GM10248 (cell line): ENCODE measurements at places on chromosomes 6 and 20.
A peak's percentile ranks its signal among the peaks of the same experiment; 100 is the strongest.

DNA sequence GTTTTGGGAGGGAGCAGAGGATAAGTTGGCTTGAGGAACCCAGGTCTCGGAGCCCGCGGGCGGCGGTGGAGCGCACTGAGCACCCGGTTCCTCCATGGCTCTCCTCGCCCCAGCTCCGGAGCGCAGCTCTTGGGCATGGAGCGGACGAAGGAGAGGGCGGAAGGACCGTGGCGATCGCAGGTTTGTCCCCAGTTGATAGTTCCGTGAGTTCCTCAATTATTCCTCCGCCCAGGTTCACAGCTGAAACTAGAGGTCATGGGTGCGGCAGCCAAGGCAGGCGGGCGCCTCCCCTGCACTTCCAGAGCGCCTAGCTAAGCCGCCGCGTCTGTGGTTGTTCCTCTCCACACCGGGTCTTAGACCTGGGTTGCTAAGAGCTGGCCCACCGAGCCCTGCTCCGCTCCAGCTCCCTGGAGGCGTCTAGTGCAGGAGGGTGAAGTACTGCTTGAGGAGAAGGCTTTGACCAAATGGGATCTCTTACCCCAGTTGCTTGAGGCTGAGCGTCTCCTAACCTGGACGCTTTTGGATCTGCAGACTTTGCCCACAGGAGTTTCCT is at the start of gene HTR1B:
HTR1B (minus strand) TSS at position 184 of the 553 bp plus-strand sequence; CDS start at position 96, 88 bp downstream.
- peak; percentile 14 for DNase-seq

GRCh38 chr20:43398676-43399324 is 58.9 kb upstream of the SRSF6 start:
- DNase-seq = no peak

- peak; percentile 8 for DNase-seq
Observed at GRCh38 chr6:131136021-131136786, 937 bp downstream of the AKAP7 start.

DNA sequence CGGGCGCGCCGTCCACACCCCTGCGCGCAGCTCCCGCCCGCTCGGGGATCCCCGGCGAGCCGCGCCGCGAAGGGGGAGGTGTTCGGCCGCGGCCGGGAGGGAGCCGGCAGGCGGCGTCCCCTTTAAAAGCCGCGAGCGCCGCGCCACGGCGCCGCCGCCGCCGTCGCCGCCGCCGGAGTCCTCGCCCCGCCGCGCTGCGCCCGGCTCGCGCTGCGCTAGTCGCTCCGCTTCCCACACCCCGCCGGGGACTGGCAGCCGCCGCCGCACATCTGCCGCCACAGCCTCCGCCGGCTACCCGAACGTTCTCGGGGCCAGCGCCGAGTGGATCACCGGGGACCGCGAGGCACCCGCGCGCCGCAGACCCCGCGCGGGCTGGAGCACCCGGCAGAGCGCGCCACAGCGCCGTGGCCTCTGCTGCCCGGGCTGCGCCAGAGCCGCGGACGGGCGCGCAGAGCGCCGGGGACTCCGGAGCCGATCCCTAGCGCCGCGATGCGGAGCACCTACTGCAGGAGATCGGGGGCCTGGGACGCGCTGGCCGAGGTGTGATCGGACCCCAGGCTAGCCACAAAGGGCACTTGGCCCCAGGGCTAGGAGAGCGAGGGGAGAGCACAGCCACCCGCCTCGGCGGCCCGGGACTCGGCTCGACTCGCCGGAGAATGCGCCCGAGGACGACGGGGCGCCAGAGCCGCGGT is at the start of gene BMP2:
BMP2 (plus strand) TSS at position 151 of the 692 bp plus-strand sequence. CDS start 2,441 bp downstream, outside the sequence.
- DNase-seq = peak; percentile 60

DNA sequence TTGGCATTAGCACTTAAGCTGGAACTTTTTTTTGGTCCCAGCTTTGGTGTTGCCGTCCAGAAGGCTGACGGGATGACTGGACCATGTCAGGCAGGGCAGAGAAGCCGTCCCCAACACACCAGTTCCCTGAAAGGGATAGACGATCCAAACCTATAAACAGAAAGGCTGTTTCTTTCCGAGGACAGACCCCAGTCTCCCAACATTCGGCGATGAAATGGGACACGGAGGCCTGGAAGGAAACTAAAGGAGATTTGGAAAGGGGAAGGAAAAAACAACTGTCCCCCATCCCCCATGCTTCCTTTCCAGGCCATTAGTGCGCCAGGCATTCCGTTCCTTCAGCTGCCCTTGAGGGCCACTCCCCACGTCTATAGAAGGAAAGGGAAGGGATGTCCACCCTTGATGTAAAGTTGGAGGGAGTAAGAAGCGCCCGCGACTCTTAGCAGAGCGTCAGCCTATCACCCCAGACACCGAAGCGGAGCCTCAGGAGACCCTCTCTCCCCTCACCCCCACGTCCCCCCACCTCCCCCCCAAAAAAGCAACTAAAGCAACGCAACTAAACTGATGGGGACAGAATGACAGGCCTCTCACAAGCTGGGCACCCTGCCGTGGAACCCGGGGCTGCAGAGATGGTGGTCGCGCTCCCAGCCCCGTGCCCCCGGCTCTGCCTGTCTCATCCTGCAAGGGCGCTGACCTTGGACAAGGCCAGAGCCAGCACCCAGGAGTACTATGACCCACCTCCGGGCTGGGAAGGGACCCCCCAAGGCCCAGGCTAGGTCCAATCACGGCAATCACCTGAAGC is 638 bp downstream of the BLCAP start:
- no peak for DNase-seq

- no peak for DNase-seq
Observed at GRCh38 chr20:43723186-43723585, 3.6 kb downstream of the GTSF1L start.

DNA sequence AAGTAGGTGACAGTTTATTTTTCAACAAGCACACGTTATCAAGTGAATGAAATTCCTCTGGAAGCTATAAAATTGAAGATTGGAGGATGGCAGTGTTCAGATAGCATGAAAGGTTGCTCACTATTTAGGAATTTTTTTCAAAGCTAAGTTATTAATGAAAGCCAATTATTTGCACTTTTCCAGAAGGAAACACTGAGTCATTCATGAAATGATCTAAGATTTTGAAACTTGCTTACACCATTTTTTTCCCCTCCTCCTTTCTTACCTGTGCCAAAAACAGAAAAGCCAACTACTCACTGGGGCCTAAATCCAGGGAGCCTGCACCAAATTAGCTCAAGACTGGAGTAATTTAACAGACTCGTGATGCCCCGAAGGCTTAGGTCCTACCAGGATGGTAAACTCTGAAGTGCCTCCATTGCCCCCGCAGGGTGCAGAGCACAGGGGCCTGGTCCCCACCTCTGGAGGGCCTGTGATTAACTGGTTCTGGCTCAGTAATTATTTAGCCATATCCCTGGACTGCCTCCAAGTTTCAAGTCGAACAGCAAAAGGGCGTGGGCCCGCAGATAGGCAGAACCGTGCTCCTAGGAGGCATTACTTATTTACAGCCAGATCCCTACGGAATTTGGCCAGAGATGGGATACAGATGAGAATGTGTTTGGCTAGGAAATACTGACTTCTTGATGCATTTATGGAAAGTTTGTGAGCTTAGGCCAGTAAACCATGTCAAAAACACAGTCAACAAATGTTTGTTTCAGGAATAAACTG is 28.0 kb upstream of the ZNF217 start:
- no peak for DNase-seq

DNA sequence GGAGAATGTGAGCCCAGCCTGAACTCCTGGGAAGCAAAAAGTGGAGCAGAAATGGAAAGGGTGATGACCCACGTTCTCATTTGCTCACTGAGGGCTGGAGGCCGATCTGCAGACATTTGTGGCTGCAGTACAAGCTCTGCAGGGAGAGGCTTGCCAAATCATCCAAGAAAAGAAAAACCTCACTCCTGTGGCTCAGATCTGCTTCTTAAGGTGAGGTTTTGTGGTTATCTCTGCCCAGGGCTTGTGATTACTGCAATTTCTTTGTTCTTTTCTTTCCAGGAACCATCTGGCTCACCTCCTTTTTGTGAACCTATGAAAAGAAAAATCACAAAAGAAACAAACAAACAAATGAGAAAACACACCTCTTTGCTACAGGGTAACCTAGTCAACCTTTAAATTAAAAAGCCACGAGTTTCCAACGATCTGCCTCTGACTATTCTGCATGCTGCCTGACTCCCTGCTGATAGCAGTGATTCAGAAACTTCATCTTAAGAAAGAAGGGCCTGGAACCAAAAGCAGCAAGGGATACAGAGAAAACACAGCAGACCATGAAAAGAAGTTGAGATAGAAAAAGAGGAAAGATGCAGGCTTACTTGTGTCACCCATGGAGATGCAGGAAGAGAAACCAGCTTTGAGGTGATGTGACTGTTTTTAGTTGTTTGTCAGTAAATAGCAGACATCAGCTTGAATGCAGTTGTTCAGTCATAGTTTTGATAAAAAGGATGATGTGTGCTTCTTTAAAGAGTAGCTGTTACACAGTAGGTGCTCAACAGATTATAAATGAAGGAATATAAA is 165.1 kb downstream of the LMBRD1 start:
- DNase-seq = no peak

- DNase-seq = no peak
Observed at GRCh38 chr20:35395728-35396127, 16.0 kb downstream of the UQCC1 start.

- no peak for DNase-seq
Observed at GRCh38 chr6:15062516-15063252, 183.2 kb upstream of the JARID2 start.

DNA sequence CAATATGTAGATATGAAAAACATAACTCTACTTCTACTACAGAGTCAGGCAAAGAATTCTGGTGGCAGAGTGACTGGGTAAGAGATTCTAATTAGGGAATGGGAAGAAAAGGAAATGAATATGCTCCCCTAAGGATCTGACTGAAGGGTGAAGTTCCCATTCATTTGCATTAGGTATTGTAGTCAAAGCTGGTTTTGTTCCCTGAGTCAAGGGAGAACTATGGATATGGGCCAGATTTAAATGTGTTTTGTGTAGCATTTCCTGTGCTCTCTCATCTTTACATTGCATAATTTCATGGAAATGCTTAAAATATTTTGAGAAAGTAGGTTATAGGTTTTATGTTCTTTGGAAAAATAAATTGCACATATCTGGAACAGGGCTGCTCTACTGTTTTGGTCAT is 299.7 kb downstream of the BTBD3 start:
- DNase-seq = no peak

DNA sequence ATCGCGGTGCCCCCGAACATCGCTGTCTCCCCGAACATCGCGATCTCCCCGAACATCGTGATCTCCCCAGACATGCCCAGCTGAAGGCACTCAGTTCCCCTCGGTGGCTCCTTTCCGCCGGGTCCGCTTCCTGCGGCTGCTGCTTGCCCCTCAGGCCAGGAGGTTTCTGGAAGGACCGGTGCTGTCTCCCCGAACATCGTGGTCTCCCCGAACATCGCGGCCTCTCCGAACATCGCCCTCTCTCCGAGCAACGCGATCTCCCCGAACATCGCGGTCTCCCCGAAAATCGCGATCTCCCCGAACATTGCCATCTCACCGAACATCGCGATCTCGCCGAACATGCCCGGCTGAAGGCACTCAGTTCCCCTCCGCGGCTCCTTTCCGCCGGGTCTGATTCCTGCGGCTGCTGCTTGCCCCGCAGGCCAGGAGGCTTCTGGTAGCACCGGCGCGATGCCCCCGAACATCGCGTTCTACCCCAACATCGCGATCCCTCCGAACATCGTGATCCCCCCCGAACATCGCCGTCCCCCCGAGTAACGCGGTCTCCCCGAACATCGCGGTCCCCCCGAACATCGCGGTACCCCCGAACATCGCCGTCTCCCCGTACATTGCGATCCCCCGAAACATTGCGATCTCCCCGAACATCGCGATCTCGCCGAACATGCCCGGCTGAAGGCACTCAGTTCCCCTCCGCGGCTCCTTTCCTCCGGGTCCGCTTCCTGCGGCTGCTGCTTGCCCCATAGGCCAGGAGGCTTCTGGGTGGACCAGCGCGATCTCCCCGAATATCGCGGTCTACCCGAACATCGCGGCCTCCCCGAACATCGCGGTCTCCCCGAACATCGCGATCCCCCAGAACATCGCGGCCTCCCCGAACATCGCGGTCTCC is 808 bp downstream of the ULBP1 start:
- DNase-seq = no peak

DNA sequence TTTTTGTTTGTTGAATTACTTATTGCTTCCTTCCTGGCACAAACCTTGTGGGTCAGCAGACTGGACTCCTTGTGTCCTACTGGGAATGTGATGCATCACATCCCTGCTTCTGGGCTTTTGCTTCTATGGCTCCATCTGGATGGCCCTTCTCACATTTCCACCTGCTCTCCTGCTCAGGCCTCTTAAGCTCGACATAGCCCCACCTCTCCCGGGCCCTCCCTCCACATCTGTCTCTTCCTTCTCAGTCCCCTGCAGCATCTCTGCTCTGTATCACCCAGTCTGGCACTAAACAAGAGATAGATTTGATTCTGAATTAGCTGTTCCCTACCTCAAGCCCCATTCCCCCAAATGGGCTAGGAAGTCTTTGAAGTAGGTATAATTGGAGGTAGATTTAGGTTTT is 356.8 kb downstream of the DHX35 start:
- no peak for DNase-seq

GRCh38 chr6:6546318-6547109 is 42.0 kb upstream of the LY86 start:
- peak; percentile 57 for DNase-seq

DNA sequence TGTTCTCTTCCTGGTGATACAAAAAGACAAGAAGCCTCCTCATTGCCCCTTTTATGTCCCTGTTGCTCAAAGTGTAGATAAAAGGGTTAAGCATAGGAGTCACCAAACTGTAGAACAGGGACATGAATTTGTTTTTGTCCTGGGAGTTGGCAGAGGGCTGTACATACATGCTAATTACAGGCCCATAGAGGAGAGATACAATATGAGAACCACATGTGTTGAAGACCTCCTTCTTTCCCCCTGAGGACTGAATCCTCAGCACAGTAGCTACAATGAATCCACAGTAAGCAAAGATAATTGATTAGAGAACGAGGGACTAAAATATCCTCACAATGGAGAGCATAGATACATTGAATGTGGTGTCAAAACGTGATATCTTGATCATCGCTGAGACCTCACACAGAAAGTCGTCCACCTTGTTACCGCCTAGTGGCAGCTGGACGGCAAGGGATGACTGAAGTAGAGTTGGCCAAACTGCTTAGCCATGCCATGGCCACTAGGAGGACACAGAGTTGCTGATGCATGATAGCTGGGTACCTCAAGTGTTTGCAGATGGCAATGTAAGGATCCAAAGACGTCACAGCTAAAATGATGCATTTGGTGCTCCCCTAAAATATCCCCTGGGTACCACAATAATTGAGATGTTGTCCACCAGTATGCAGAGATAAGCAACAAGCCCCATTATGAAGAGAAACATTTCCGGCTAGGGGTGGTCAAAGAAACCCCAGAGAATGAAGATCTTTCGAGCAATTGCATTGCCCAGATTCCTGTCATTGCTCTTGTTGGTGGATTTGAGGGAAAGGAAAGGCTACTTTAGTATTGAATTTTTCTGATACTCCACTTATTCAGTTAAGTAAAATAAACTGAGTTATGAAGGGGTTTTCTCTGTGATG is 15.0 kb downstream of the OR2B3 start:
- DNase-seq = peak; percentile 23

DNA sequence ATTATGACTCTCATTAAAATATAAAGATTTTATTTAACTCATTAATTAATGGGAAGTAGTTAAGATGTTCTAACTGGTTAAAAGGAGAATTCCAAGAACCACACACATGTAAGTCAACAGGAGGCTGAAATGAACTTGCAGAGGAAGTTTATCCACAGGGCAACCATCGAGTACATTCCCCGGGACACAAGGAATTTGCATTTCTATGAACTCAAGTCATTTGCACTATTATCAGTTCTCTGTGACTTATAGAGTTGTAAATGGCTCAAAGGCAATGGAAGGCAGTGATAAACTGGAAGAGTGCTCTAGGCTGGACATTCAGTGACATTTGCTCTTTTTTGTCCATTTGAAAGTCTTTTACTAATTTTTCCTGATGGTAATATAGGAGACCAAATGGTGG is 97.4 kb downstream of the SNX5 start:
- DNase-seq = no peak

GRCh38 chr20:38152621-38153221 is 12.3 kb downstream of the TGM2 start:
- no peak for DNase-seq
